ENCODE measurements at places on chromosomes 6 and 20.

GRCh38 chr6:125942672-125943527, 13.7 kb upstream of the HINT3 start:
- DNase-seq: no peak

- DNase-seq: no peak
These were observed 66.3 kb upstream of the KCNK16 start for GRCh38 chr6:39388606-39389483.

GRCh38 chr6:137223370-137224131, 4.4 kb upstream of the IFNGR1 start:
- DNase-seq: no peak

- DNase-seq: no peak
These were observed 2.1 kb upstream of the KCNS1 start for GRCh38 chr20:45103072-45103471.

DNA sequence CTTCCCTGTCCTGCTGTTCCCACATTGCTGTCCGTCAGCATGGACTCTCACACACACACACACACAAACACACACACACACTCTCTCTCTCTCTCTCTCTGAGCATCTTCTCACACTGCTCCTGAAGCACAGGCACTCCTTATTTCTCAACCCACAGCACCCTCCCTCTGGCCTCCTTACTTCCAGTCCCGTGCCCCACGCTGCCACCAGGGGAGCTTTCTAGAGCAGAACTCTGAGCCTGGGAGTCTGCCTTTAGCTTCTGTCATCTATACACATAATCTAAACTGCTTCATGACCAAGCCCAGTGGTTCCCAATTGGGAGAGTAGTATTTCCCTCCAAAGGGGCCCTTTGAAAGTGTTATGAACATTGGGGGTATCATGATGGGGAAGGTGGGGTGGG, 29.1 kb downstream of the HECA start:
- no peak for DNase-seq

- DNase-seq: no peak
These were observed 310.5 kb downstream of the TAF4 start for GRCh38 chr20:61754976-61755778.

DNA sequence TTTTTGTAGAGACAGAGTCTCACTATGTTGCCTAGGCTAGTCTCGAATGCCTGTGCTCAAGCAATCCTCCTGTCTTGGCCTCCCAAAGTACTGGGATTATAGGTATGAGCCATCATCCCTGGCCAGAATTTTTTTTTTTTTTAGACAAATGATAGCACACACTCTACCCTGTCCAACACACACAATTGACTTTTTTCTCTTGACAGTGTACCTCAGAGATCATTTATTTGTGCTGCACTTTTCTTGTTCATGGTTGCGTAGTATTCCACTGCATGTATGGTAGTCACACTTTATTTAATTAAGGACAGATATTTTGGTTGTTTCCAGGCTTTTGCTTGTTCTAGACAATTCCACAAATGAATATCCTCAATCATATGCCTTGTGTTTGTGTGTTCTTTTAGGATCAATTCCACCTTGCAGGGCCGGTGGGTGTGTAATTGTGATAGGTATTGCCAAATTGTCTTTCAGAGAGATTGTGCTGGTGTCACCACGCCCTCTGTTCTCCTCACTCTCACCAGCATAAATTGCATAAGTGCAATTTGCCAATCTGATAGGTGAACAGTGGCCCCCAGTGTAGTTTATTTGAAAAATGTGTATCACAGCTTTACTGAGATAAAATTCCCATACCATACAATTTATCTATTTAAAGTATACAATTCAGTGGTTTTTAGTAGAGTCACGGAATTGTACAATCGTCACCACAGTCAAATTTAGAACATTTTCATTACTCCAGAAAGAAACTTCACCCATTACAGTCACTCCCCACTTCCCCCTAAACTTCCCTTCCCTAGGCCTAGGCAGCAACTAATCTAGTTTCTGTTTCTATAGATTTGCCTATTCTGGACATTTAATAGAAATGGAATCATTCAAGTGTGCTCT, 20.1 kb downstream of the SRC start:
- DNase-seq: no peak

GRCh38 chr6:136826216-136826615, 3.8 kb downstream of the PEX7 start:
- DNase-seq: no peak

GRCh38 chr6:4446982-4447381, 311.6 kb upstream of the ECI2 start:
- no peak for DNase-seq

DNA sequence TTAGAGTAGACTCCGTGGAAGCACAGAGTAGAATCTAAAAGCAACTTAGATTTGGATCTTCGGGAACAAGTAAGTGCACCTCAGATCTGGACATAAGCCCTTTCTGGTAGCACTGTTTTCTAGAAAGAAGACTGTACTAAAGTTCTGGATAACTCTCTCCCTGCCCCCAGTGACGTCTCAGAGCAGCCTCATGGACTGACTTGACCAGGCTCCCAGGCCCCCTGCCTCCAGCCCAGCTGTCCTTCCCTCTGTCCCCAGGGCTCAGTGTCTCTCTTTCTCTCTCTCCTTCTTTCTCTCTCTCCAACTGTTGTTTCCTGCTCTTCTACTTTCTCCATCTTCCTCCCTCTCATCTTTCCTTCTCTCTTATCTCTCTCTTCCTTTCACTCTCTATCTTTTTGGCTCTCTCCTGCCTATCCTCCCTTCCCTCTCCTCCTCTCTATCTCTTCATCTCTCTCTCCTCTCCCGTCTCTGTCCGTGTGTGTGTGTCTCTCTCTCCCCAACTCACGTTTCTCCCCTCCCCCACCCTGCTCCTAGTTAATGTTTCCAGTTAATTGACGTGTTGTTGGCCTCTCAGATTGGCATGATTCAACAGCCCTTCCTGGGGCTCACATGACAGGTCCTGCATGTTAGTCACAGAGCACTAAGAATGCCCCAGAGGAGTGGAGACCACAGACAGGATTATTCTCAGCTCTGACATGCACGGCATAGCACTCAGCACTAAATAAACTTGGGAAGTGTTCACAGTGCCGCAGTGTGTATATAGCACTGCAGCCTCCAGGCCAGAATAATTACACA, 180.4 kb upstream of the FOXQ1 start:
- DNase-seq: no peak

DNA sequence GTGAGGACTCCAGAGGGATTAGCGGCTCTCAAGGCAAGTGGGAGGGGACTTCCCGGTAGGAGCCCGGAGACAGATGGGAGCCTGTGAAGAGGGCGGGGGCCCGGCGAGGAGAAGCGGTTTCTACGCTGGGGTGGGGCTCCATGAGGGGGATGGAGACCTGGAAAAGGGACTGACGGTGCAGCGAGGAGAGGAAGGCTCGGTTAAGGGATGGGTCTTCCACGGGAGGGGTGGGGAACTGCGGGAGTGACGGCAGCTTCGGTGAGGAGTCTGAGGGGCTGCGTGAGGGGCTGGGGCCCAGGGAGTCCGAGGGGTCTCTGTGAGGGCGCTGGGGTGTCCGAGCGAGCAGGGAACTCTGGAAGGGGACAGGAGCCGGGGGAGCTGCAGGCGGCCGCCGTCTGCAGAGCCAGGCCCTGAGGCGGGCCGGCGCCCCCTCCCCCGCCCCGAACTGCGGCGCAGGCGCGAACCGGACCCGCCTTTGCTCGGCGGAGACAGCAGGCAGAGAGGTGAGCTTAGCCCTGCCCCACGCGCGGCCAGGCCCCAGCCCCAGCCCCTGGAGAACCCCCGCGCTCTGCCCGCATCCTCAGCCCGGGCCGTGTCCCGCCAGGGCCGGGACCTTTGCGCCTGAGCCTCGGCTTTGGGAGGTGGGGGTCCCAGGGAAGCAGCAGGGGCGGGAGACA, at the start of gene NRSN2:
Gene NRSN2 (plus strand): TSS at position 472 of the 677 bp plus-strand sequence. CDS start 2,533 bp downstream, outside the sequence.
- no peak for DNase-seq

DNA sequence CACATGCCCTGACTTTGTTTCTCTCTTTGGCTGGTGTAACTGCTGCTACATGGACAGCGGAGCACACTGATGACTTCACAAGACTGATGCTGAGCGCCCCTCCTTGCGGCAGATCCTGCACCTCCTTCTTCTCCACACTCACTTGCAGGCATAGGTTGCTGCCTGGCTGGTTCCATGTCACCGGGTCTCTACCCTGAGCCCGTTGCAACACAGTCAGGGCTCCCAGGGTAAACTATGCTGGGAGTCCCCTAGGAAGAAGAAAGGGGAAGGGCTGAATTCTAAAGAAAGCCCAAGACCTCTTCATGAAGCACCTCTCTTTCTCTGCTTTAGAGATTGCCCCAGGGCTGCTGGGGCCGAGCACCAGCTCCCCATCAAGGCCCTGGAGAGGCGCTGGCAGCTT, 83.3 kb upstream of the DUSP22 start:
- DNase-seq: no peak

DNA sequence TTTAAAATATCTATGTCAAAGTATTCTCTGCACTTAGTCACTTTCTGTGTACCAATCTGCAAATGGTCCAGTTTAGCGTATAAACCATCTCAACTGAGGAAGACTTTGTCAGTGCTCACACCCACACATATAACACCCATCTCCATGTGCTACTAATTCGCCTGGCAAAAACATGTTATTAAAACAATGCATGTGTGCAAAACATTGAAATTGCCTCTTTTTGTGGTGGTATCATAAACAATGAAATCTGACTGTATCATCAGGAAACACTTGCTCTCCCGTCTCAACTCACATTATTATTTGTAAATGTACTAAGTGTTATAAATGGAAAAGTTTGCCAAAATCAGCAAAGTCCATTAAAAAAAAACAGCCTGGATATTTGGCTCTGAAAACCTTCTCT, 105.9 kb upstream of the FOXC1 start:
- DNase-seq: no peak

DNA sequence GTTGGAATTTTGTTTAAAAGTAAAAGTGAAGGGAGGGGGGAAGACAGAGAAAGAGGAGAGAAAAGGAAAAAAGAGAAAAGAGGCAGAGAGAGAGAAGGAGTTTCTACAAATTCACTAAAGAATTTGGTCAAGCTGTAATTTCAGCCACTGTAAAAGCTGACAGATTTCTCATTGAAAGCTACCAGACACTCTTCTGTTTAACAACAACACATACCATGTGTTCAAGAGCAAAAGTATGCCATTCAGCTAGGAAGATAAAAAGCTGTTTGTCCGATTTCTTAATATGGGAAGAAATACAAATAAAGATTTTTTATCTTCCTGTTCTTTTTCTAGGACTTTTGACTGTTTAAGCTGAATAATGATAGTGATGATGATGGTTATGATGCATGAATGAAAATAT, 204.8 kb upstream of the RSPO3 start:
- no peak for DNase-seq

DNA sequence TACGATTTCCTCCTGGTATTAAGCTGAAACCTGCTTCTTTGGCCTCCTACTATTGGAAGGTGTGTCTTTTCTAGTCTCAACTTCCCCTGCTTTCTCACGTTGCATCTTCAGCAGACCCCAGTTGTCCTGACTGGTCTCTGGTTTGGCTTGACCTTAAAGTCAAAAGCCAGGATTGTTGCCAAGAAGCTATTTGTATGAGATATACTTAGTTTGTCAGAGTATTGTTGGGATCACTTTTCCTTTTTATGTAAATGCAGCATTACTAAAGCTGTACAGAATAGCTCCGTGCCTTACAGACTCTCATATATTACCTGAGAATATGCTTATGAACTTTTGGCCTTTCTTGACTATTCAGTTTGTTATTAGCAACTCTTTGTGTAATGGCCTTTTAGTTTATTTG, 61.1 kb downstream of the TSPYL4 start:
- DNase-seq: no peak

DNA sequence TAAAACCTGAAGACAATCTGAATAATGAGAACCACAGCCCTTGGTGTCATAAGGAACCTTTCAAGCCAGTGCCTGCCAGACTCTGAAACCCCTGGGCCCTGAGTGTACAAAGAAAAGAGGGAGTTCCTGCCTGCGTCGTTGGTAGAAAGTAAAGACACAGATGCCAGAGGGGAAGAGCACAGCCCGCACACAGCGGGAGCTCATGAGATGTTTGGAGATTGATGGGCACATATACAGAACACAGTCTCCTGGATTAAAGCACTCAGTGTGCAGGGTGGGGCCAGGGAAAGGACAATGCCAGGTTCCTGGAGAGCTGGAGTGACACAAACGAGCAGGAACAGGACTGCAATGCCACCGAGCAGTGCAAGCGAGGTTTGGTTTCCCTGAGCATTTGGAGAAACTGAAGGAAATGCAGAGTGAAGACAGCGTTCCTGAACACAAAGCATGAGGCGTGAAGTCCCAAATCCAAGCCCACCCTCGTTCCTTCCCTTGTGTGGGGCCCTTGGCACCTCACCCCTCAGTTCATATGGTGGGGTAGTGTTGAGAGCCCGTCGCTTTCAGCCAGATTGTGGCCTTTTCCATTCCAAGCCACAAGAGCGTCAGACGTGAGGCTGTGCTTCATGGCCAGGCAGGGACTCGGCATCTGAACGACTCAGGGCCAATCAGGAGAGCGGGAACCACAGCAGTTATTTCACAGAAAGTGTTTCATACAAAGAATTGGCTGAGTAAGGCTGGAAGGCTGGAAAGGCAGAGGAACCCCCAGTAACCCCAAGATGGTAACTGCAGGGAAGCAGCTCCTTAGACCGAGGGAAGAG, 41.0 kb upstream of the RPS6KA2 start:
- no peak for DNase-seq

- DNase-seq: no peak
These were observed 955.0 kb upstream of the FLRT3 start for GRCh38 chr20:15292405-15292804.

DNA sequence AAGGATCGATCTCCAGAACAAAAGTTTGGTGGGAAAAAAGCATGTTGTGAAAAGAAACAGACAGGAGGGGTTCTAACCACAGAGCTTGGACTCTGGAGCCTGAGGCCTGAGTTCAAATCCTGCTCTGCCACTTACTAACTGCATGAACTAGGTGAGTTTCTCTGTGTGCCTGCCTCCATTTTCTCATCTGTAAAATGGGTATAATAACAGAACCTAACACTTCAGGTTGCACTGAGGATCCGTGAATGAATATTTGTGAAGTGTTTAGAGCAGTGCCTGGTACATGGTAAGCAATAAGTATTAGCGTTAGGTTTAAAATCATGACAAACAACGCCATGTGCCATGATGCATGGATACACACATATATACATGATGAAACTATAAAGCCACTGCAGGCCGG, 36.6 kb downstream of the TTLL9 start:
- DNase-seq: no peak

DNA sequence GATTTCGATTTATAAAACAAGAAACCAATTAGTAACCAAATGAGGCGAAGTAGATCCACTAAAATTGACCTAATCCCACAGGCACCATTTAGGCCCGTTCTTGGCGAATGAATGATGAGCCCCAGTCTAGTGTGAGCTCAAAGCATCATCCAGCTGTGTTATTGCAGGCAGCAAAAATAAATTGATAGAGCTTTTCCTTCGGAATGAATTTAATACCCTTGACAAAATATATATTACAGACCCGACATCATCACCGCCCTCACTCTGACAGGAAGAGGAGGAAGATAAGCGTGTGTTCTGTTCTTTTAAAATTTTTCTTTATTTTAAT, 7.8 kb downstream of the SIM1 start:
- DNase-seq: no peak

DNA sequence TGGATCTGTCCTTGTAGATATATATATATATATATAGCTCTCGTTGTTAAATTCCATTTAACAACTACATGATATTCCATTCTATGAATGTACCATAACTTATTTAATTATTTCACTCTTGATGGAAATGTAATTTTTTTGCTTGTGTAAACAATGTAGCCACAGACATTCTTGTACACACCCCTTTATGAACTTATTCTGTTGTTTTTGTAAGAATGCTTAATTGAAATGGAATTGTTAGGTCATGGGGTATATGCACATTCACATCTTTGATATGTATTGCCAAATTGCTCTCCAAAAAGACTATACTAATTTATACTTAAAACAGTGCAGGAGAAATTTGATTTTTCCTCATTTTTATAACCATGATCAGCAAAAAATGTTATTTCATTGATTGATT, 67.2 kb downstream of the MAP3K4 start:
- no peak for DNase-seq
